PC-9 (cell line): ENCODE measurements at places on chromosomes 5 and 9.

- no peak for DNase-seq
Measured at GRCh38 chr9:17422994-17423680, 155.7 kb upstream of the SH3GL2 start.

DNA sequence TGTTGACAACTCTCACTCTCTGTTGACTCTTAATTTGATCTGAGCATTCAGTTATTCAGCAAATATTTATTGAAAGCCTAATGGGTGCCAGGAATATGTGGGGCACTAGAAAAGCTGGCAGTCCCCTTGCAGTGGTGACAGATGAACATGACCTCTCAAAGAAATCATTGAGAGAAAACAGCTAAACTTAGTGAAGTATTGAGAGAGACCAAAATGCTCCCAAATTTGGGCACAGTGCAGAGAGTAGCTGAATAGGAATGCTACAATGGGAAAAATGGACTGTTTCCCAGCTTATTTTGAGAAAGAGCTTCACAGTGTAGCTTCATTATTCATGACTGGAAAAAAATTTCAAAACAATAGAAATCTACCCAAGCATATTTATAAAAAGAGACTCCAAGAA lies 257.9 kb downstream of the SGCD start:
- no peak for DNase-seq

GRCh38 chr9:20620650-20621470 lies 1.4 kb downstream of the MLLT3 start:
- no peak for DNase-seq

DNA sequence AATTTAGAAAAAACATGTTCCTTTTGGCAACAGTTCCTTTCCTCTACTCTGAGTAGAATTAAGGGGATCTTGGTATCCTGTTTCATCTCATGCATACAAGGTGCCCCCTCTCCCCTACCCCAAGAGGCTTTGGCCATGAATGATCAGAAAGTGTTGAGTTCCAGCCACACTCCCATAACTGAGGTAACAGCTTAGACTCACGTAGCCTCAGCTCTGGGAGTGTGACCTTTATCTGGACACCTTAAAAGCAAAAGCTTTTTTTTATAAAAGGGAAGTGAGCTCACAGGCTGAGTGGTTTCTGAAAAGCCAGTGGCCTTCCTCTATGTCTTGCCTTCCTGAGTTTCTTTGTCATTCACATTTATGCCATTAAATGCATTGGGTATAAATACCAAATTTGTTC lies 900 bp upstream of the HAVCR2 start:
- no peak for DNase-seq

DNA sequence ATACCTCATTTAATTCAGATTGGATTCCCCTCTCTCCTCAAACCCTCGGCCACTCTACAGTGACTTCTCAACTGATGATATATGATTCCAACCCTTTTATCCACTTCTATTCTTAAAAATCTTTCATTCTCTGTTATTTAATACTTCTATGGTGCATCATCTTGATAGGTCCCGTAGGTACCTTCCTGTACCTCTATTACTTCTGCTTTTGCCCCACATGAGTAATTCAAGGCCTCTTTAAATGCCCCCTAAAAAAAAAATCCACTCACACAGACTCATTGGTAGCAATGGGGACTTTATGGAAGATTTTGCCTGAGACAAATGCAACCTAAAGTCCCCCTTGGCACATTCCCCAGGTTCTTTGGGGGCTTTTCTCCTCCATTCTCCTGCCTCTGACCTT lies 54.3 kb downstream of the FAM81B start:
- DNase-seq: no peak

GRCh38 chr9:93084471-93084881 lies 11.5 kb upstream of the CARD19 start:
- DNase-seq: no peak

- no peak for DNase-seq
Measured at GRCh38 chr9:26656003-26656870, 236.4 kb downstream of the CAAP1 start.
